ENCODE measurements at places on chromosomes 2 and 18.

DNA sequence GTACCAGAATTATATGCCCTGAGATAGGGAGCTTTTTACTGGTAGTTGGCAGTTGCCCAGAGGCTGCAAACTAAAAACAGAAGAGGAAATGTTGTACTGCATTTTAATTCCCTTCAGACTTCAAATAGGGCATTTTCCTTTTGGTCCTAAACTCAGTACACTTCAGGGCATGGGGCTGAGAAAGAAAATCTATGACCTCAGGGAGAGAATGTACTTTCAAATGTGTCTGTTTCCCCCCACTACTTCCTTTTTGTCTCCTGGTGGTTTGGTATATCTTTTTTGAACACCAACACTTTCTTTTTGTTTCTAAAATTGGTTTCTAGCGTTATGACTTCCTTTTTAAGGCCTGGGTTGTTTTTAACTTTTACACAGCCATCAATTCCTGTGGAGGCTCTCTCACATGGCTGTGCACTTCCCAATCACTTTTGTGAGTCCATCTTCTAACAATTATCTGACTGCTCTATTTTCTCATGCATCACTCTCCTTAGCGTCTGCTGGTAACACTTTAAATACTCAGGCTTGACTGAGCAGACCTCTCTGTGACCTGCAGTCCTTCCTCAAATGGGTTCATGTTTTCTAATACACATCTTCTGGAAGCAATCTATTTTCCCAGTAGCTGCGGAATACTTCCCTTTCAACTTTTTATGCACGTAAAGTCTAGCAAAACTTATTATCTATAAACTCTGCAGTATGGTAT, 596.0 kb downstream of the LRP1B start:
- no peak for DNase-seq

GRCh38 chr2:142848023-142848606, 29.3 kb upstream of the KYNU start:
- DNase-seq: no peak

GRCh38 chr2:199679883-199680282, 171.1 kb downstream of the FTCDNL1 start:
- no peak for DNase-seq

GRCh38 chr2:68214381-68214780, 38.0 kb downstream of the PPP3R1 start:
- no peak for DNase-seq

GRCh38 chr2:182941919-182942318, 75.5 kb upstream of the FRZB start:
- DNase-seq: no peak

- DNase-seq: no peak
Observed at GRCh38 chr2:61671561-61672315, 133.6 kb upstream of the XPO1 start.

GRCh38 chr2:64434039-64434657, 19.8 kb upstream of the LGALSL start:
- DNase-seq: no peak

GRCh38 chr2:9803023-9803805, 40.1 kb upstream of the TAF1B start:
- no peak for DNase-seq

DNA sequence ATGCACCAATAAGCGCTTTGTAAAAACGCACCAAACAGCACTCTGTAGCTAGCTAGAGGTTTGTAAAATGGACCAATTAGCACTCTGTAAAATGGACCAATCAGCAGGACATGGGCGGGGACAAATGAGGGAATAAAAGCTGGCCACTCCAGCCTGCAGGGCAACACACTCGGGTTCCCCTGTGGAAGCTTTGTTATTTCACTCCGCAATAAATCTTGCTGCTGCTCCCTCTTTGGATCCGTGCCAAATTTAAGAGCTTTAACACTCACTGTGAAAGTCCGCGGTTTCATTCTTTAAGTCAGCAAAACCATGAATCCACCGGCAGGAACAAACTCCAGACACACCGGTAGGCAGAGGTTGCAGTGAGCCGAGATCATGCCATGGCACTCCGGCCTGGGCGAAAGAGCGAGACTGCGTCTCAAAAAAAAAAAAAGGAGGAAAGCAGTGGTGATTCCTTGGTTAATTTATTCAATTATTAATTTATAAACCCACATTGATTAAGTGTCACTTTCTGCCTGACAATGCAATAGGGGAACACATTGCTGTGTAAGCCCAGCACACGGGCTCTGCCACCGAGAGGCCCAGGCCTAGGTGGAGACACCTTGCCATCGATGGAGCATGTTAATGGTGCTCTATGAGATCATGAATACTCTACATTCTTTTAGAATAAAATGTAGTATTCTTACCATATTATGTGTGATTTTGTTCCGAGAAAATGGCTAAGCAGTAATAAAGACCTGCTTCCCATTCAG, 687.6 kb upstream of the HS6ST1 start:
- DNase-seq: no peak

- DNase-seq: no peak
Observed at GRCh38 chr2:136917411-136917881, 152.1 kb downstream of the THSD7B start.

DNA sequence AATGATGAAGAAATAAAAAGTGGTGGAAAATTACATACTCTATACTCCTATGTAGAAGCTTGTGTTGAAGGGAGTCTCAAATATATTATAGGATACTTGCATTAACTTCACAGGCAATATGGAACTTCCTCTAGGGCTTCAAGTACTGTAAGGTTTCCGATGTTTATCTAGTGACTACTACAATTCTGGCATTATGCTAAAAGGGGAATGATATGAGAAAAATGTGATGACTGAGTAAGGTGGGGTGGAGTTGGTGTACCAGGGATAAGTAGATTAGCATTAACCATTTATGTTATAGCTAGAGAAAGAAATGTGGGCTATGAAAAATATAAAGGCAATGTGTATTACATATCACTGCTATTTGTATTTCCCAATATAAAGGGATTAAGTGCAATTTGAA, 229.5 kb downstream of the DCC start:
- no peak for DNase-seq

DNA sequence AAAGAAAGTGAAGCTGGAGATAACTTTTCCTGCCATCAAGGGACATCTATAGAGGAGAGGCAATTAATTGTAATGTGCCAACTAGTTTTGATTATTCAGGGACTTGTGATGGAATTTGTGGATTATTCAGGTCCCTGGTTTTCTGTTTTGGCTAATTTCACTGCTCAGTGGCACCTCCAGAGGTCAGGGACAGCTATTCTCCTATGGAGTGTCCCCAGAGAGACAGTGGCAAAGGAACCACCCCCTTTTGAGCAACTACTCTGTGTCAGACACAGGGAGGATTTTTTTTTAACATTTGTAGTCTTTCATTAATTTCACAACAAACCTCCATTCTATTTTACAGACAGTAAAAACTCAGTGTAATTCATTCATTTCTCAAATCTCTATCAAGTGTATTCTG, 206.0 kb upstream of the SPRED2 start:
- DNase-seq: no peak

DNA sequence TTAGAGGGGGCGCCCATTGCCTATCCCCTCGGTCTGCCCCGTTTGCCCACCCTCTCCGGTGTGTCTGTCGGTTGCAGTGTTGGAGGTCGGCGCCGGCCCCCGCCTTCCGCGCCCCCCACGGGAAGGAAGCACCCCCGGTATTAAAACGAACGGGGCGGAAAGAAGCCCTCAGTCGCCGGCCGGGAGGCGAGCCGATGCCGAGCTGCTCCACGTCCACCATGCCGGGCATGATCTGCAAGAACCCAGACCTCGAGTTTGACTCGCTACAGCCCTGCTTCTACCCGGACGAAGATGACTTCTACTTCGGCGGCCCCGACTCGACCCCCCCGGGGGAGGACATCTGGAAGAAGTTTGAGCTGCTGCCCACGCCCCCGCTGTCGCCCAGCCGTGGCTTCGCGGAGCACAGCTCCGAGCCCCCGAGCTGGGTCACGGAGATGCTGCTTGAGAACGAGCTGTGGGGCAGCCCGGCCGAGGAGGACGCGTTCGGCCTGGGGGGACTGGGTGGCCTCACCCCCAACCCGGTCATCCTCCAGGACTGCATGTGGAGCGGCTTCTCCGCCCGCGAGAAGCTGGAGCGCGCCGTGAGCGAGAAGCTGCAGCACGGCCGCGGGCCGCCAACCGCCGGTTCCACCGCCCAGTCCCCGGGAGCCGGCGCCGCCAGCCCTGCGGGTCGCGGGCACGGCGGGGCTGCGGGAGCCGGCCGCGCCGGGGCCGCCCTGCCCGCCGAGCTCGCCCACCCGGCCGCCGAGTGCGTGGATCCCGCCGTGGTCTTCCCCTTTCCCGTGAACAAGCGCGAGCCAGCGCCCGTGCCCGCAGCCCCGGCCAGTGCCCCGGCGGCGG, 1.7 kb downstream of the MYCN start:
- DNase-seq: no peak

- no peak for DNase-seq
Observed at GRCh38 chr2:143946436-143947391, 573.2 kb downstream of the ZEB2 start.

- DNase-seq: no peak
Observed at GRCh38 chr2:210503725-210504191, 27.2 kb upstream of the LANCL1 start.

GRCh38 chr18:28175150-28175929, 1.6 kb downstream of the CDH2 start:
- no peak for DNase-seq

- DNase-seq: no peak
Observed at GRCh38 chr2:128600581-128601297, 282.1 kb upstream of the HS6ST1 start.

GRCh38 chr18:2121224-2121623, 450.1 kb downstream of the METTL4 start:
- DNase-seq: no peak

DNA sequence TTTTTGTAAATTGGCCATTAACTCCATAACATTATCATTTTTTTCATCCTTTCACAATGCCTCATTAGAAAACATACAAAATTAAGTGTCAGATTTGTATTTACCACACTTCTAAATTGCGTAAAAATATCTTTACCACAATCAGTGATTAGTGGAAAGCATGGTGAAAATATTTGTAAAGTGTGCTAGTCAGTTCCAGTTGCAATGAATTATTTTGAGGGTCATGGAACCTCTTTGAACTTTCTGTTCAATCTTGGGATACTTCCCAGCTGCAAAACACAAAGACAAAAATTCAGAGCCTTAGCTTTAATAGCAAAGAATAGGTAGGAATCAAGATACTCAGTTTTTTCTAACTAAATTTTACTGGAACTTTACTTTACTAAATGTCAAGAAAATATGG, 4.0 kb upstream of the COL3A1 start:
- no peak for DNase-seq

GRCh38 chr2:60710707-60711106, 45.4 kb upstream of the PAPOLG start:
- no peak for DNase-seq

GRCh38 chr2:70954886-70955285, 19.2 kb downstream of the ATP6V1B1 start:
- no peak for DNase-seq

- DNase-seq: no peak
Observed at GRCh38 chr2:61948661-61949457, 43.4 kb downstream of the COMMD1 start.

- DNase-seq: no peak
Observed at GRCh38 chr2:173571021-173571821, 216.5 kb downstream of the CDCA7 start.

DNA sequence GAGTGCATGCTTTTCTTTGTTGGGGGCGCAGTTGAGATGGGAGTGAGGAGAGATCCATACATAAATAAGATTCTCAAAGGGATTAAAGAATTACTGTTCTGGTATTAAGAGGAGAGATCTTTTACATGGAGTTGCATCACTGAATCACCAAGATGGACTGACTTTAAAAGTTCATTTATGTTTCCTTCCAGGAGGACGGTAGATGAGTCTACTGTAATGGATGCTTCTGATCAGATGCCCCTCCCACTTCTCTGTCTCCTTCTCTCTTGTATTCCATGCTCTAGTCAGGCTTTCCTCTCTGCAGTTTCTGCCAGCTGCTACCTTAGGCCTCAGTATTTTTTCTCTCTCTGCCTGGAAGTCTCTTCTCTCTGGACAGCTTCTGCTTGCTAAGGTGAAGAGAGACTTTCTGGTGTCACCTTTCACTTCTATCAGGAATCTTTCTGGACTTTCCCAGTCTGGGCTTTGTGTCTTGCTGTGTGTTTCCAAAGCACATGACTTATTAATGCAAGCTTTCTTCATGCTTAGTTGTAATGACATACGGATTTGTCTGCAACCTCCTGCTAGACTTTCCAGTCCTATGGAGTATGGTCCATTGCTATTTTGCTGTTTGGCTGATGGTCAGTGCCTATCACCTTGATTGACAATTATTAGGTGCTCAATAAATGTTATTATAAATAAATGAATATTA, 23.6 kb downstream of the FAM171B start:
- no peak for DNase-seq

DNA sequence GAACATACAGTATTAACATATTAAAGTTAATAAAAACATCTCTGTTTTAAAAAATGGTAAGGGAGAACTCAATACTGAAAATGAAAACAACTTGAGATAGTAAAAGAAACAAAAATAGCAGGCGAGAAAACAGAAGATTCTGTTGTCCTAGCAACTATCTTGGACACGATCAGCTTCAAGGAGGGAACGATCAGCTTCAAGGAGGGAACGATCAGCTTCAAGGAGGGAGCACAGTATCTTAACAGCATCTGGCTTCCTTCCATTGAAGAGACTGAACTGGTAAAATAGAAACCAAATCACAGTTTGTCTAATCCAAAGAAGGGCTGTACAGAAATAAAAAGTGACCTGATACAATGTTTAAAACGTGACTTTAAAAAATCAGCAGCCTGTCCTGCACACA, 51.8 kb downstream of the NDUFA10 start:
- no peak for DNase-seq

DNA sequence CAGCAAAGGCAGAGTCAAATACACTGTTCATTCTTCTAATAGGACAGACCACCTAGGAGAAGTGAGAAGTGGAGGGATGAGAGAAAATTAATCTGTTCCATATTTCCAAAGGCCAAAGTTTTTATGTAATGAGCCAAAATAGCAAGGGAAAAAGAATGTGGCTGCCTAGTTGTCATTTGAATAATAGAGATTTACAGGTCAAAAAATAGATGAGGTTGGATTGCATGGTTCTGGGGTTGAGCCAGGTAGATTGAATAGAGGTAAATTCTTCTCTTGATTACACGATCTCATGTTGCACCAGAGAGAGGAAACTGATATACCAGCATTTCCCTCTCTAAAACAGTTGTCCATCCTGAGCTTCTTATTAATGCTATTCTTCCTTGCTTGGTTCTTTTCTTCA, 325.8 kb downstream of the CCDC178 start:
- DNase-seq: no peak

DNA sequence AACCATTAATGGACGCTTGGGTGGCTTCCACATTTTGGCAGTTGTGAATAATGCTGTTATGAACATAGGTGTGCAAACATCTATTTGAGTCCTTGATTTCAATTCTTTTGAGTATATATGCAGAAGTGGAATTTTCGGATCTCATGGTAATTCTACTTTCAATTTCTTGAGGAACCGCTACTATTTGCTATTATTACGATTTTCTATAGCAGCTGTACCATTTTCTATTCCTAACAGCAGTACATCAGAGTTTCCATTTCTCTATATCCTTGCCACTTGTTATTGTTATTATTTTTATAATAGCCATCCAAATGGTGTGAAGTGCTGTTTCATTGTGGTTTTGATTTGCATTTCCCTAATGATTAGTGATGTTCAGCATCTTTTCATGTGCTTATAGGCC, 69.5 kb downstream of the KIF5C start:
- DNase-seq: no peak

Measured in T-cell (primary cell).